Activated CD4-positive, alpha-beta T cell treated with anti-CD3 and anti-CD28 coated beads, Interleukin-2, amount 10 ng/mL, durations not matched to agents 7 days and 5 days (primary cell): ENCODE measurements at places on chromosomes 4 and X. TPM values are rescaled to one million over a fixed set of nuclear protein-coding genes. Genes with fewer than 3 reads are reported as not detected.
A peak's percentile ranks its signal among the peaks of the same experiment; 100 is the strongest.

DNA sequence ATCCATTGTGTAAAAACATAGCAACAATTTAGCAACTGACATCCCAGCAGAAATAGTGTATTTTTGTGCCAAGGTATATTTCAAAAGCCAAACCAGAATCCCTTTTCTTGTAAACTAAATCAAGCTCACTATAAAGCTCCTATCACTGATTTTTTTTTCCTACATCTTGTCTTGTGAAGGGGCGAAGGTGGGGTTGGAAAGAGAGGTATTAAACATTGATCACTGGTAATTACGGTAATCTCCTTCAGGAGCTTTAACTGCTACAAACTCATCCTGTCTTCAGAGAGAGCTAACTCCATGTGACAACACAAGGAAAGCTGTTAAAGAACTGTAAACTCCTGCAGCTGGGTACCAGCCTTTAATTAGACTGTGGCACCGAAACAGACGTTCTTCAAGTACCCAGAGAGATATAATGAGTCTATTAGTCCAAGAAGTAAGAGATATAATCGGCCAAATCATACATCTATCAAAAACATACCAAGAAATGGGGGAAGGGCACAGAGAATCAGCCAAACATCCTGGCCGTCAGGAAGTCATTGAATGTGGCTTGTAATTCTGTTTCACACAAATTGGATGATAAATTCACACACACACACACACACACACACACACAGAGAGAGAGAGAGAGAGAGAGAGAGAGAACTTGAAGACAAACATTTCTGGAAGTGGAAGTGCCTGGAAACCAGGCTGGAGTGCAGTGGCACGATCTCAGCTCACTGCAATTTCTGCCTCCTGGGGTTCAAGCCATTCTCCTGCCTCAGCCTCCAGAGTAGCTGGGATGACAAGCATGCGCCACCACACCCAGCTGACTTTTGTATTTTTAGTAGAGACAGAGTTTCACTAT is 111.9 kb upstream of the PPARGC1A start:
- H3K27ac ChIP-seq: no peak overlapping the region
- H3K27me3 ChIP-seq: no peaks in the 10 kb centered on the region
- H3K4me3 ChIP-seq: no peak overlapping the region
- H3K36me3 ChIP-seq: no peaks in the 10 kb centered on the region

- peak overlapping the region; percentile 33 for H3K27ac ChIP-seq
- H3K27me3 ChIP-seq: no peaks in the 10 kb centered on the region
- peaks cover 47% of the 10 kb centered on the region for H3K4me1 ChIP-seq
- no peak overlapping the region for H3K4me3 ChIP-seq
Observed at GRCh38 chrX:24168807-24169206, 19.3 kb downstream of the ZFX start.

DNA sequence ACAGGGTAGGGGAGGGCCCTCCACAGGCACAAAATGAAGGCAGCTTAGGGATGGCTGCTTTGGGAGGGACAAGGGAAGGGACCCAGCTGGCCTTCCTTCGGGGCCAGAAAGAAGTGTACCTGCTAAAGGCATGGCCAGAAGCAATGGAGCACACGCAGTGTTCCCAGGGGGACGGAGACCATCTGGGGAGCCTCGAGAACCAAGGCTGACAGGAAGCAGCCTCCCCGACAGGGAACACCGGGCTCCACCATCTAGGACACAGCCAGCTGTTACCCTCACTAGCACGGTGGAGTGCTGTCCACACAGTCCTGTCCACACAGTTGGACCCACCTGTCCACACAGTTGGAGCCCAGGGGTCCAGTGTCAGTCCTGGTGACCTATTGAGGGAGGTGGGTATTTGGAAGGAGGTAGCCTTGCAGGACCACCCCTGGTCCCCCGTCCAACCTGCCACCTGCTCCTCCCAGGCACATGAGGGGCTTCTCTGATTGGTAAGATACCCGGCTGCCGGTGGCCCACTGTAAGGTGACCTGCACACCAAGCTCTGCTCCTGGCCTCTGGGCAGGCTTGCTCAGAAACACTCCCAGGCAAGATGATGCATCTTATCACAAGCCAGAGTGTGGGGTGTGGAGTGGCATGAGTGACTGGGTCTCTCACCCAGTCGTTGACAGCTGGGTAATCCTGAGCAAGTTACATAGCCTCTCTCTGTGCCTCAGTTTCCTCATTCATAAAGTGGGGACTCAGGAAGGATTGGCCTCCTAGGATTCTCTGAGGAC is 20.5 kb upstream of the AFAP1 start:
- DNase-seq: no peak
- H3K27me3 ChIP-seq: peaks cover 3% of the 10 kb centered on the region
- peaks cover 34% of the 10 kb centered on the region for H3K4me1 ChIP-seq

DNA sequence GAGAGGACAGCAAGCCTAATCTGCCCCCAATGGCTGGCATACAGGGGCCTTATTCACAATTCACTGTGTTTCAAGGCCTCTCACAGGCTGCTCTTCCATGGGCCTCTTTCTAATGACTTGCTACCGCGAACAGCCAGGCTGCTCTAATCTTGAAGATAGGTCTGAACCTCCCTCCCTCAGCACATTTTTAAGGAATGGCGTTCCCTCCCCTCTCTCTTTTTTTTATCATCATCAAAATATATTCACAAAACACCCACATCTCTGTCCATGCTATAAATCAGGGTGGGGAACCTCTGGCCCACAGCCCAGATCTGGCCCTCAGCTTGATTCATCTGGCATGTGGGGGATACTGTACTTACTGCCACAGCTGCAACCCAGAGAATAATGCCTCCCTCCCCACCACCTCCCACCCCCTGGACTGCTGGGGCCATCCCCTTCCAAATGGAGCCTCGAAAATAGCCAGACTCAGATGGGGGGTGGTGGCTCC is 76.2 kb upstream of the PLAC1 start:
- DNase-seq: no peak
- no peak overlapping the region for H3K27ac ChIP-seq
- H3K36me3 ChIP-seq: no peaks in the 10 kb centered on the region
- H3K27me3 ChIP-seq: no peaks in the 10 kb centered on the region

The ZFX gene
- total RNA-seq: 44.6 TPM

DNA sequence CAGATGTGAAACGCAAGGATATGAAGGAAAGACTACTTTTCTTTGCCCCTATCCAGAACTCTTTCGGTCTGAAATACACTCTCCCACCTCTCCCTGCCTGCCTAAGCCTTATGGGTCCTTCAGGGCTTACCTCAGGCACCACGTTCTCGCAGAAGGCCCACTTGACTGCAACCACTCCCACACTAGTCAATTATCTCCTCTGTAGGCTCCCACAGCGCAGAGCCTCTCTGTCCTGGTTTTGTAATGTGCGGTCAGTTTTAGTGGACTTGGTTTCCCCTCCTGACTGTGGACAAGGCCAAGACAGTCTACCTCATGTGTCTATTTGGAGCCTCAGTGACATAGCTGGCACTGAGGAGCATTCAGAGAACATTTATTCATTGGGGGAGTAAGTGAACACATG is 11.1 kb downstream of the CNGA2 start:
- H3K27me3 ChIP-seq: no peaks in the 10 kb centered on the region
- H3K27ac ChIP-seq: no peak overlapping the region
- no peak overlapping the region for H3K4me3 ChIP-seq
- H3K4me1 ChIP-seq: no peaks in the 10 kb centered on the region
- H3K36me3 ChIP-seq: no peaks in the 10 kb centered on the region

DNA sequence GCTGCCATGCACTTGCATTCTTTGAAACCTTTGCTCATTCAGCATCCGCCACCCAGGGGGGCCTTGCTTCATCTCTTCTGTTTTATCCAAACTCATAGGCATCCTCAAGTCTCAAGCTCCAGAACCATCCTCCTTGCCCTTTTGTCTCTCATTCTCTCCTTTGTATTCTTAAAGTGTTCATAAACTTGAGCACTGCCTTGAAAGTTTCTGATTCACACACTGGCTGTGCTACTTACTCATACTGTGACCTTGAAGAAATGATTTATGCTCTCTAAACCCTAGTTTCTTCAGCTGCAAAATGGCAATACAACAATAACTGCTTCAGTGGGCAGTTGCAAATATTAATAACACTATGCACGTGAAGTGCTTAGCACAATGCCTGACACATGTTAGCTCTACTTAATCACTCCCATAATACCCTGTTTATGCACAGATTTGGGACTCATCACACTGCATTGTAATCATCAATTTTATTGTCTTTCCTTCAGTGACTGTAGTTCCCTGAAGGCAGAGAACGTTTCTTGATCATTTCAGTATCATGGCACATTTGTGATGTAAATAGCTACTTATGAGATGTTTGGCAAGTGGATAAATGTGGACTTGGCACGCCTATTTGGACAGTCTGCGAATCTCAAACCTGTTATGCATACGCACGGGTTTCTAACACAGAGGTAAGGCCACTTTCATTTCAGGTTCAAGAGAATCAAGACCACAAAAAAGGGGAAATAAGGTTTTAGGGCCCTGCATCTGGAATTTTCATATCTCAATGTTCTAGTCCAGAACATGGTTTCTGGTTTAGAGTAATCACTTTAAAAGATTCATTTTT is 291.0 kb downstream of the LDB2 start:
- H3K36me3 ChIP-seq: no peaks in the 10 kb centered on the region
- H3K4me1 ChIP-seq: no peaks in the 10 kb centered on the region
- no peak overlapping the region for H3K4me3 ChIP-seq
- H3K27ac ChIP-seq: no peak overlapping the region

The PHKA1 gene
- total RNA-seq: 0.87 TPM

GRCh38 chr4:80540785-80541469 is 205.4 kb downstream of the CFAP299 start:
- H3K4me3 ChIP-seq: no peak overlapping the region
- DNase-seq: no peak
- H3K36me3 ChIP-seq: no peaks in the 10 kb centered on the region
- no peak overlapping the region for H3K27ac ChIP-seq
- peaks cover 12% of the 10 kb centered on the region for H3K27me3 ChIP-seq

The NPNT gene
- total RNA-seq: not detected

GRCh38 chr4:1599026-1599481 is 85.1 kb downstream of the FAM53A start:
- no peaks in the 10 kb centered on the region for H3K27me3 ChIP-seq
- no peaks in the 10 kb centered on the region for H3K4me1 ChIP-seq
- no peaks in the 10 kb centered on the region for H3K36me3 ChIP-seq
- H3K27ac ChIP-seq: no peak overlapping the region

- peaks cover 3% of the 10 kb centered on the region for H3K4me1 ChIP-seq
- H3K36me3 ChIP-seq: no peaks in the 10 kb centered on the region
- no peak for DNase-seq
- peak overlapping the region; percentile 41 for H3K27ac ChIP-seq
Observed at GRCh38 chr4:1561286-1561990, 122.7 kb downstream of the FAM53A start.

GRCh38 chrX:150694738-150695410 is 1.7 kb downstream of the MTMR1 start:
- H3K36me3 ChIP-seq: peaks cover 38% of the 10 kb centered on the region
- peaks cover 57% of the 10 kb centered on the region for H3K4me1 ChIP-seq
- H3K4me3 ChIP-seq: peak overlapping the region; percentile 94
- peak; percentile 12 for DNase-seq
- H3K27me3 ChIP-seq: no peaks in the 10 kb centered on the region

DNA sequence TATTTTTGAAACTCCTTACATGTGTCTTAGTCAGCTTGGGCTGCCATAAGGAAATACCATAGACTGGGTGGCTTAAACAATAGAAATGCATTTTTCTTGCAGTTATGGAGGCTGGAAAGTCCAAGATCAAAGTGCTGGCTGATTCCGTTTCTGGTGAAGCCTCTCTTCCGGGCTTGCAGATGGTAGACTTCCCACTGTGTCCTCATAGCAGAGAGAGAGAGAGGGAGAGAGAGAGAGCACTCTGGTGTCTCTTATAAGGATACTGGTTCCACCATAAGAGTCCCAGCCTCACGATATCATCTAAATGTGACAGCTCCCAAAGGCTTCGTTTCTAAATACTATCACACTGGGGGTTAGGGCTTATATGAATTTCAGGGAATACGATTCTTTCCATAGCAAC is 39.7 kb downstream of the ENPEP start:
- no peak overlapping the region for H3K27ac ChIP-seq
- no peaks in the 10 kb centered on the region for H3K36me3 ChIP-seq
- peaks cover 17% of the 10 kb centered on the region for H3K27me3 ChIP-seq
- no peak for DNase-seq
- peaks cover 14% of the 10 kb centered on the region for H3K4me1 ChIP-seq
